ENCODE measurements at places on chromosomes 4 and X.
A peak's percentile ranks its signal among the peaks of the same experiment; 100 is the strongest.

DNA sequence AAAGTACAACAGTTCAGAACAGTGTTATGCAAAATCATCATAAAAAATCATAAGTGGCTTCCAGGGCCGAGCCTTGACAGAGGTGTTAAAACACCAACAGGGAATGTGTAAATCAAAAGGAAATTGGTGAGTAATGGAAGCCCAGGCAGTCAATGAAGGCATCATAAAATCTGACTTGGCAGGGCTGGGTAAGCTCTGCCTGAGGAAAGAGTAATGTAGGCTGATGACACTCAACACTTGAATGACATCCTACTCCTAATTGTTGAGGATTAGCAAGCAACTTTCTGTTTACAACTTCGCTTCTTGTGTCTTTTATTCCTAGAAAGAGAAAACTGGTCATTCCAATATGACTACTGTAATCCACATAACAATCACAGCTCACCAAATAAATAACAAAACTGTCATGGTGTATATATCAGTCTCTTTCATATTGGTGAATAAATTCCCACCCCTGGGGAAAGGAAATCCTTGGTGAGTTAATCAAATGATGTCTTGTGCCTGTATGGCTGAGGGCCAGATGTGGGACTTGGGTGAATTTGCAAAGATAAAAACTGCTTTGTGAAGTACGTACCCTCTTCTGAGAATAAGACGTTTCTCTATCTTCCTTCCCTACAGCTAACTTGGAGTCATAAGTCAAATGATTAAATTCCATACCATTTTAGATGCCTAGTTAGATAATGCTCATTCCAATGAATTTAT lies 196.8 kb downstream of the DCHS2 start:
- no peak overlapping the region for H3K4me3 ChIP-seq
- H3K36me3 ChIP-seq, result no peaks in the 10 kb centered on the region
- no peaks in the 10 kb centered on the region for H3K27me3 ChIP-seq

GRCh38 chr4:26741491-26741871 lies 119.2 kb upstream of the STIM2 start:
- H3K27ac ChIP-seq, result no peak overlapping the region
- no peaks in the 10 kb centered on the region for H3K4me1 ChIP-seq
- no peak for DNase-seq
- no peak overlapping the region for H3K4me3 ChIP-seq
- no peaks in the 10 kb centered on the region for H3K36me3 ChIP-seq

GRCh38 chr4:101037938-101038413 lies 309.4 kb downstream of the PPP3CA start:
- no peaks in the 10 kb centered on the region for H3K36me3 ChIP-seq
- H3K27ac ChIP-seq, result peak overlapping the region; percentile 87
- H3K4me3 ChIP-seq, result no peak overlapping the region

GRCh38 chr4:7342223-7343080 lies 92.3 kb downstream of the PSAPL1 start:
- H3K27me3 ChIP-seq, result no peaks in the 10 kb centered on the region
- H3K27ac ChIP-seq, result no peak overlapping the region
- no peaks in the 10 kb centered on the region for H3K36me3 ChIP-seq

GRCh38 chr4:40134206-40134917 lies 62.5 kb upstream of the RHOH start:
- H3K27ac ChIP-seq, result no peak overlapping the region
- H3K36me3 ChIP-seq, result no peaks in the 10 kb centered on the region
- no peak overlapping the region for H3K4me3 ChIP-seq
- H3K4me1 ChIP-seq, result no peaks in the 10 kb centered on the region
- no peak for DNase-seq
- no peaks in the 10 kb centered on the region for H3K27me3 ChIP-seq

DNA sequence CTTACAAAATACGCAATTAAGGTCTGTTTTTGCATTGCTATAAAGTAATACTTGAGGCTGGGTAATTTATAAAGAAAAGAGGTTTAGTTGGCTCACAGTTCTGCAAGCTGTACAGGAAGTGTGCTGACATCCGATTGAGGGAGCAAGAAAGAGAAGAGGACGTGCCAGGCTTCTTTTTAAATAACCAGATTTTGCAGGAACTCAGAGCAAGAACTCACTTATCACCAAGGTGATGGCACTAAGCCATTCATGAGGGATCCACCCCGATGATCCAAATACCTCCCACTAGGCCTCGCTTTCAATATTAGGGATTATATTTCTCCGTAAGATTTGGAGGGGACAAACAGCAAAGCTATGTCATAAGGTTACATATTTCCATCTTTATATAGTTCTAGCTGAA lies 456.7 kb downstream of the GLUD2 start:
- H3K36me3 ChIP-seq, result no peaks in the 10 kb centered on the region
- no peak overlapping the region for H3K4me3 ChIP-seq
- DNase-seq, result no peak
- H3K4me1 ChIP-seq, result no peaks in the 10 kb centered on the region
- no peak overlapping the region for H3K27ac ChIP-seq

DNA sequence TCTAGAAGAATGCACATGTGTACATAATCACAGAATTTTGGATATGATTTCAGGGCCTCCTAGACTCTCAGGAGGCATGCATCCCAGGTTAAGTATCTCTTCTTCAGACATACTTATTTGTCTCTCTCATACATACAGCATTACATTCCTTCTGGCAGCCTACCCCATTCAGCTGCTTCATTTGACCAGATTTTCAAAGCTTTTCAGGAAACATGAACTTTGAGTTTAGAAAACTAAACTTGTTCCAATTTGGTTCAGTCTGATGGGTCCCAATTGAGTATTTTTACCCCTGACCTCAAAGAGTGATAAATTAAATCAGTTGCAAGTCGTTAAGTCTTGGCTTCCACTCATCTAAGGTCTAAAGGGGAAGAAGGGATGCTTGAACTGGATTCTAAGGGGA lies 330.9 kb downstream of the ARHGAP24 start:
- H3K27me3 ChIP-seq, result no peaks in the 10 kb centered on the region
- no peak for DNase-seq
- no peak overlapping the region for H3K27ac ChIP-seq
- no peaks in the 10 kb centered on the region for H3K36me3 ChIP-seq
- H3K4me1 ChIP-seq, result no peaks in the 10 kb centered on the region
- H3K4me3 ChIP-seq, result no peak overlapping the region

- no peaks in the 10 kb centered on the region for H3K4me1 ChIP-seq
- no peaks in the 10 kb centered on the region for H3K36me3 ChIP-seq
- no peak overlapping the region for H3K4me3 ChIP-seq
- no peak for DNase-seq
- no peak overlapping the region for H3K27ac ChIP-seq
These were observed 111.3 kb downstream of the MAGEE1 start for GRCh38 chrX:76538860-76539259.

DNA sequence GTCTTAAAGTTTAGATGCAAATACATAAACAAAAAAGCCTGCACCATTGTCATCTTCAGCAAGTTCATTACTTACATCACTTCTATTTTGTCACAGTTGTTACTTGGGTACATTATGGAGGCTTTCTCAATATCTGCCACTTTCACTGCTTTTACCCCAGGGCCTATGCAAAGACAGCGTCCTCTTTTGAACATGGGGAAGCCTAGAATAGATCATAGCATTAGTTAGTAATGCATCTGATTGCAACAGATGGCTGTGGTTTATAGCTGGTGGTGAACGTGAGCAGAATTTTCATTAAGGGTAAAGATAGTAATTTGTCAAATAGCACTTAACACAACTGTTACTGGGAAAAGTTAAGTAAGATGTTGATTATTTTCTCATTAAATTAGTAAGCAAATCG lies 729 bp downstream of the CXCL11 start:
- DNase-seq, result no peak
- no peak overlapping the region for H3K4me3 ChIP-seq
- H3K36me3 ChIP-seq, result no peaks in the 10 kb centered on the region
- no peaks in the 10 kb centered on the region for H3K4me1 ChIP-seq
- no peaks in the 10 kb centered on the region for H3K27me3 ChIP-seq

- H3K36me3 ChIP-seq, result no peaks in the 10 kb centered on the region
- H3K4me1 ChIP-seq, result 0 out of 2 replicates have a peak, but pooled peaks cover 4% of the 10 kb centered on the region
- DNase-seq, result peak; percentile 4
- no peaks in the 10 kb centered on the region for H3K27me3 ChIP-seq
These were observed 8.4 kb downstream of the ZNF280C start for GRCh38 chrX:130260316-130260715.

GRCh38 chr4:102675141-102675540 lies 85.6 kb downstream of the MANBA start:
- no peak overlapping the region for H3K27ac ChIP-seq
- no peaks in the 10 kb centered on the region for H3K36me3 ChIP-seq
- no peak for DNase-seq
- H3K4me1 ChIP-seq, result peaks cover 7% of the 10 kb centered on the region
- H3K4me3 ChIP-seq, result no peak overlapping the region

- no peak overlapping the region for H3K4me3 ChIP-seq
- H3K27ac ChIP-seq, result no peak overlapping the region
These were observed 27.4 kb downstream of the ATOH1 start for GRCh38 chr4:93855926-93856325.

GRCh38 chr4:176475067-176475466 lies 155.3 kb downstream of the SPCS3 start:
- no peak for DNase-seq
- no peak overlapping the region for H3K27ac ChIP-seq
- no peaks in the 10 kb centered on the region for H3K36me3 ChIP-seq
- no peak overlapping the region for H3K4me3 ChIP-seq
- H3K4me1 ChIP-seq, result no peaks in the 10 kb centered on the region

- no peak overlapping the region for H3K27ac ChIP-seq
- no peaks in the 10 kb centered on the region for H3K27me3 ChIP-seq
- no peak for DNase-seq
- no peak overlapping the region for H3K4me3 ChIP-seq
- H3K36me3 ChIP-seq, result no peaks in the 10 kb centered on the region
These were observed 64.7 kb upstream of the ACSL1 start for GRCh38 chr4:184890499-184890898.

DNA sequence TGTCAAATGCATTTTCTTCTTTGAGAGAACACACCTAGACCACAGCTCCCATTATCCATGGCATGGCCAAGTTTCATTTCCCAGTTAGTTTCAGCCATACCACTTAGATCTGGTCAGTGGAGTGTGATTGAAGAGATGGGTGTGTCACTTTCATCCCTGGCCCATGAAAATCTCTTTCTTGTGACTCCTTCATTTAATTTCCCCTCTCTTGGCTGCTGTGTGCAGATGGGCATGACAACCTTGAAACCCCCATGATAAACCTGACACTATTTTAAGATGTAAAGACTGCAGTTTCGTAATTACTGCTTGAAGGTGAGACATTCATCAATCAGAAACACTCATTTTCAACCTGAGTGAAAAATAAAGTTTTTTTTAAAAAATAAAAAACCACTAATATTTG lies 284.9 kb downstream of the IL15 start:
- H3K4me3 ChIP-seq, result no peak overlapping the region
- DNase-seq, result no peak
- H3K4me1 ChIP-seq, result no peaks in the 10 kb centered on the region
- no peaks in the 10 kb centered on the region for H3K36me3 ChIP-seq
- no peak overlapping the region for H3K27ac ChIP-seq

GRCh38 chr4:182089326-182089725 lies 153.9 kb upstream of the TENM3 start:
- H3K4me1 ChIP-seq, result no peaks in the 10 kb centered on the region
- no peak overlapping the region for H3K4me3 ChIP-seq
- peak; percentile 2 for DNase-seq
- H3K36me3 ChIP-seq, result no peaks in the 10 kb centered on the region

GRCh38 chrX:9390693-9391368 lies 74.0 kb upstream of the TBL1X start:
- DNase-seq, result no peak
- H3K4me3 ChIP-seq, result no peak overlapping the region
- no peaks in the 10 kb centered on the region for H3K36me3 ChIP-seq
- no peaks in the 10 kb centered on the region for H3K27me3 ChIP-seq
- H3K4me1 ChIP-seq, result no peaks in the 10 kb centered on the region
- H3K27ac ChIP-seq, result no peak overlapping the region

GRCh38 chr4:151228189-151229119 lies 48.5 kb upstream of the PRSS48 start:
- H3K36me3 ChIP-seq, result no peaks in the 10 kb centered on the region
- H3K27ac ChIP-seq, result no peak overlapping the region
- no peaks in the 10 kb centered on the region for H3K4me1 ChIP-seq

DNA sequence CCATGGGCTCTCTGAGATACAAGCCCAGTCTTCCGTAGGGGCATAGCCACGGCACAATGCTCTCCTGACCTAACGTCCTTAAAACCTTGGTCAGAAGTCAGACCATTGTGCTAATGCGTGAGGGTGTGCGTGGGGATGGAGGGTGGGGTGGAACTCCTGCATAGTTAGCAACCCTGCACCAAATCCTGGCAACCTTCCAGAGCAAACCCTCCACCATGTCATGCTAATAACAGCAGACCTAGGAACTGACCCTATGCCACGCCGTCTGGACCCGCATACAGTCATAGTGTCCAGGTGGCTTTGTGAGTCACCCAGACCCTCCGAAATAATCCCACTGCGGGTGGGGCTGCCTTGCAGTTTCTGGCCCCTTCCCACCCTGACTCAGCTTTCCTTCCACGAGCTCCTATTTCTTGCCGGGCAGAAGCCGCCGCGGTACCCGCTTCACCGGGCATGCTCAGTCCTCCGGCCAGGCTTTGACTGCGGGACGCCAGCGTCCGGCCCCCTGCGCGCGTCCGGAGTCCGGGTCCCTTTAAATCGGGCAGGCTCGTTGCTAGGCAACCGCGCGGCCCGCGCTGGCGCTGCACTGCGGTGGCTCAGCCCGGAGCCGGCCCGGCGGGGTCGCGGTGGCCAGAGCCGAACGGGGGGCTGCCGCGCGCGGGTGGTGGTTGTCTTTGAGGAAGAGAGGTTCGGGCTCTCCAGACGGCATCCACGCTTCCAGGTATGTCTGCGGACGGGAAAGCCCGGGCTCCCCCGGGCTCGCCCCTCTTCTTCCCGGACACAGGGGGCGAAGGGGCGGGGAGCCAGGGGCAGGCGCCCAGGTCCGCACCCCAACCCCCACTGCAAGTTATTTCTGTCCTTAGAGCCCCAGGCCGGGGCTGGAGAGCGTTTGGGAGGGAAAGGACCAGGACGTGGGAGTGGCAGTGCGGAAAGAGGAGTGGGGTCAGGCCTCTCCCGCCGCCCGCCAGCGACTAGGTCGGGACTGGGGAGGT lies at the start of gene CCDC160:
Gene CCDC160 (plus strand): TSS at position 557 of the 989 bp plus-strand sequence. CDS start 7,619 bp downstream, outside the sequence.
- DNase-seq, result peak; percentile 2
- no peaks in the 10 kb centered on the region for H3K36me3 ChIP-seq
- peak within 1 kb of the TSS; percentile 56 for H3K4me3 ChIP-seq

- no peaks in the 10 kb centered on the region for H3K4me1 ChIP-seq
- H3K4me3 ChIP-seq, result no peak overlapping the region
- no peak overlapping the region for H3K27ac ChIP-seq
These were observed 39.3 kb upstream of the LPAR4 start for GRCh38 chrX:78708262-78708661.

- H3K4me3 ChIP-seq, result no peak overlapping the region
- DNase-seq, result no peak
- H3K27ac ChIP-seq, result no peak overlapping the region
- H3K27me3 ChIP-seq, result no peaks in the 10 kb centered on the region
These were observed 13.3 kb downstream of the CNOT6L start for GRCh38 chr4:77805840-77806239.

DNA sequence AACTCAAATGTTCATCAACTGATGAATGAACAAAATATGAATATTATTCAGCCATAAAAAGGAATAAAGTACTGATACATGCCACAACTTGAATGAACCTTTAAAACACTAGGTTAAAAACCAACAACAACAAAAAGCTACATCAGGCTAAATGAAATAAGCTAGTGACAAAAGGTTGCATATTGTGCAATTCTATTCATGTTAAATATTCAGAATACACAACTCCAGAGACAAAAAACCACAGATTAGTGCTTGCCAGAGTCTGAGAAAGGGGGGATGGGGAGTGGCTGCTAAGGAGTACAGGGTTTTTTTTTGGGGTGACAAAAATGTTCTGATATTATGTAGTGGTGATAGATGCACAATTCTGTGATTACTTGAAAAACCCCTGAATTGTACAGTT lies 58.5 kb downstream of the HAUS3 start:
- no peaks in the 10 kb centered on the region for H3K27me3 ChIP-seq
- no peak overlapping the region for H3K27ac ChIP-seq
- no peaks in the 10 kb centered on the region for H3K36me3 ChIP-seq

All from HCT116 (cell line).